HT1080 (cell line): ENCODE measurements at places on chromosomes 11 and 22.

GRCh38 chr22:25210793-25211192 lies 8.6 kb upstream of the CRYBB2 start:
- peak; percentile 52 for DNase-seq

DNA sequence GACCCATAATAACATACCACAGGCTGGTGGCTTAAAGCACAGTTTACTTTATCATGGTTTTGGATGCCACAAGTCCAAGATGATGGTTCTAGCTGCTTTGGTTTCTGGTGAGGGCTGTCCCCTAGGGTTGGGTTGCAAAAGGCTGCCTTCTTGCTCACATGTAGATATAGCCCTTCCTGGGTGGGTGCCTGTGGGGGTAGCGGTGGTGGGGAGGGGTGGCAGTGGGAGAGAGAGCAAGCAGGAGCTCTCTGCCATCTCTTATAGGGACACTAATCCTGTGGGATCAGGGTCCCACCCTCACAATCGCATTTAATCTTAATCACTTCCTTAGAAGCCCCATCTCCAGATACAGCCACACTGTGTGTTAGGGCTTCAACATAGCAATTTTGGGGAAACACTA lies 245.0 kb downstream of the TBC1D22A start:
- no peak for DNase-seq

- no peak for DNase-seq
These were observed 322.7 kb downstream of the CADM1 start for GRCh38 chr11:115181538-115181937.

- DNase-seq: no peak
These were observed 30.1 kb downstream of the GRAMD1B start for GRCh38 chr11:123460012-123460700.

DNA sequence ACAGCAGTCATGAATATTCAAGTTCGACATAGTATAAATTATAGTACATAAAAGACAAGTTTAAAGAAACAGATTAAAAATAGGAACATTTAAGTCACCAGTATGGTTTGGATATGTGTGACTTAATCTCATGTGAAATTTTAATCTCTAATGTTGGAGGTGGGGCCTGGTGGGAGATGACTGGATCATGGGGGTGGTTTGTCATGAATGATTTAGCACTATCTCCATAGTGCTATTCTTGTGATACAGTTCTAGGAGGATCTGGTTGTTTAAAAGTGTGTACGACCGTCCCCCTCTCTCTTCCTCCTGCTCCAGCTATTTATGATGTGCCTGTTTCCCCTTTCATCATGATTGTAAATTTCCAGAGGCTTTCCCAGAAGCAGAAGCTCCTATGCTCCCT lies 3.3 kb downstream of the KDM4E start:
- DNase-seq: no peak

DNA sequence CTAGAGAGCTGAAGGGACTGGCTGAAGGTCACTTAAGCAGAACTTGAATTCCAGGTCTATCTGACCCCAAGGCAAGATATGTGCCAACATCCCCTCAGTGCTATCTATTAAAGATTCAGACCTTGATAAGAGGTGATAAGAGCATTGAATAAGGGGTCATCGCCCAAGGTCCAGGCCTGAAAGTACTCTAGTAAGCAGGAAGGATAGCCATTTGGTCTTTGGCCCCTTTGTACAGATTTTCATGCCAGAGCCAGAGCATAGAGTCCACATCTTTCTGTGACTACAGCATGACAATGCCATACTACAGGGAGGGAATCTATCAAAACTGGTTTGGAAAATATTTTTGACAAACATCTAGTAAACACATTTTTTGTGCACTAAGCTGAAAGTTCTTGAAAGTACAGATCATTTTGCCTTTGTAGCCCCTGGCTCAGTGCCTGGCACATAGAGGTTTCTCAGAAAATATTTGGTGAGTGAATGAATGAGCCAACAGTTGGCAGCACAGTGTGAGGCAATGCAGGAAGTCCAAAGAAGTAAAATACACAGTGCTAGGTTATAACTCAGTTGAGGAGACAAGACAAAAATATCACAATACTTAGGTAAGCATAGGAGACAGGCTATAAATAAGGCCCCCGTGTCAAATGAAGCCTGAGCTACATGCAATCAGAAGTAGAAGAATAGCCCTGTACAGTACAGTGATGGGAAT lies 15.1 kb upstream of the RRAS2 start:
- peak; percentile 49 for DNase-seq

- DNase-seq: no peak
These were observed 537.4 kb downstream of the TMEM135 start for GRCh38 chr11:87575088-87575487.

DNA sequence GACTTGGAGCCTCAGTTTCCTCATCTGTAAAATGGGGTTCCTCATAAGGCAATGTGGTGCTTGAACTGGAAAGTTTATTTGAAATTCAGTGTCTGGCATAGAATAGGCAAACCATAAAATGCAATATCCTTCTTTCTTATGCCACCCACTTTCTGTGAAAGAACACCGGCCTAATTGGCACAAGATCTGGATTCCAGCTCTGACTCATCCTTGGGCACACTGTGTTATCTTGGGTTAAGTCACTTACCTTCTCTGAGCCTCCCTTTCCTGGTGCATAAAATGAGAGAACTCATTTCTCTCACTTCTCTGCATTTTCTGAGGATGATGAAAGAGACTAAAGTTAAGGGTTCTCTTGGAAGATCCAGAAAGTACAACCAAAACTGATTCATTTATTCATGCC lies 5.1 kb downstream of the INSC start:
- peak; percentile 25 for DNase-seq

DNA sequence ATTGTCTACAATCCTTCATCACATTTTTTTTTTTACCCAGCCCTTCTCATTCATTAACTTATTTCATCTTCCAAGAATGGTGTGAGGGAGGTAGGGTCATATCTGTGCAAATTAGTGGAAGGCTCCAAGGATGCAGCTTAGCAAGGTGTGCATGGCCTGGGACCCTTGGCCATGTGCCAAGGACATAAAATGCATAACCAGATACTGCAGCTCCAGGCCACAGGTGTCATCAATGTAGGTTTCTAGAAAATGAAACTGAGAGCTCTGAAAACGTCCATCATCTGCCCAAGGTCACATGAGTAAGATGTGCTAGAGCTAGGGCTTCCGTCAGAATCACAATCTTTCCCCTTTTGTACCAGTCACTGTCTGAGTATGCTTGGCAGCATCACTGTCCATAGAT lies 29.8 kb downstream of the ANKK1 start:
- no peak for DNase-seq

- peak; percentile 9 for DNase-seq
These were observed 1104.4 kb upstream of the CCDC90B start for GRCh38 chr11:84390441-84391078.

DNA sequence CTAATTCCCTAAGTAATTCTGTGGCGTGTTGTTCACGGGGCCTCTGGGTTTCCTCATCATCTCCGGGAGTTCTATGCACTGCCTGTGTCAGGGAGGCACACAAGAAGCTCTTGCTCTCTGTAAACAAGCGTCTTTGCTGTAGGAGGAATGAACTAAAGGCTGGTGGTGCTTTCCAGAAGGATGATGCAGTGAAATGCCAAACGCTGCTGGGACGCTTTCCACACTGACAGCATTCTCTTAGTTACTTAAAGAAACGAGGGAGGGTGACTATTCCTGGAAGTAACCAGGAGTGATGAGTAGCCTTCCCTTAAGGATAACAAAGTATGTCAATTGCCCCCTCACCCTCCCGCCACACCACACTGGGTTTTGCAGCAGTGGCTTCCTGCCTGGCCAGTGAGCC lies 38.5 kb upstream of the NUP50 start:
- peak; percentile 6 for DNase-seq

- DNase-seq: no peak
These were observed 87.9 kb upstream of the B3GAT1 start for GRCh38 chr11:134499990-134500389.

DNA sequence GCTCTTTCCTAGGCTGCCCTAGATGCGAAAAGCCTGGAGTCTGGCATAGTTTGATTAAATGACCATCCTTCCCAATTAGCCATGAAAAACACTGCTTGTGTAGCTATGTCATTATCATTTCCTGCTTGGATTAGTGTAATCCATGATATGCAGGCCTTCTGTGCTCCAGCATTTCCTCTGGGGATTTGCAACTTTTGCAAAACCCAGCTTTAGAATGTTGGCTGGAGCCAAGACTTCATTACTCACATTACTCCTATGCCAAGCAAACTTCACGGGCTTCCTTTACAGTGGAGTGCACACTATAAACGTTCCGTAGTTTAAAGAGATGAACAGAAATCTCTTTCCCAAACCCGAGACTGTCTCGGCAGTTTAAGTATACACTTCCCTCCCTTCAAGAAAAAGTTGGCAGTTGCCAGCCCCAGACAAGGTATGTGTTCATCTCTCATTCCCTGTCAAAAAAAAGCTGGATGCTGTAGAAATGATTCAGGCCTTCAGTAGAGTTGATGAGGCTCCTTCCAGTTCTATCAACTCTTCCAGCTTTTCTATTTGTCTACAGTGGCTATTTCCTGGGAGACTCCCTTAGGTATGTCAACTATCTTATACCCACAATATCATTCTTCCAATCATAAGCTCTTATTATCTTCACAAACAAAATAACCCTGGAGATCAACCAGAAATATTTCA lies 180.0 kb downstream of the MAML2 start:
- DNase-seq: peak; percentile 80

- DNase-seq: no peak
These were observed 48.0 kb upstream of the PARVG start for GRCh38 chr22:44132724-44133123.

- no peak for DNase-seq
These were observed 50.3 kb downstream of the TUG1 start for GRCh38 chr22:31019191-31019930.

GRCh38 chr11:76607431-76607830 lies 63.1 kb downstream of the LRRC32 start:
- no peak for DNase-seq

DNA sequence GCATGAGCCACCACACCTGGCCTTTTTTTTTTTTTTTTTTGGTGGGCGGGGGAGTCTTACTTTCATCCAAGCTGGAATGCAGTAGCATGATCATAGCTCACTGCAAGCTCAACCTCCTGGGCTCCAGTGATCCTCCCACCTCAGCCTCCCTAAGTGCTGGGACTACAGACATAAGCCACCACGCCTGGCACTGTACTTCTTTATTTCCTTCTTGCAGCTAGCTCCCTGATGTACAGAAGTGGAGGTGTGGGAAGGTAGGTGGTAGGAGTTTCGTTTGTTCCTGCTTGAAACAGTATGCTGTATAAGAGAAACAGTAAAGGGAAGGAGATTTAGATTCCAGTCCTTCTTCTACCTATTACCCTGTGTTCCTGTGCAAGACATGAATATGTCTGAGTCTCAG lies 72.1 kb downstream of the WNT11 start:
- DNase-seq: no peak

DNA sequence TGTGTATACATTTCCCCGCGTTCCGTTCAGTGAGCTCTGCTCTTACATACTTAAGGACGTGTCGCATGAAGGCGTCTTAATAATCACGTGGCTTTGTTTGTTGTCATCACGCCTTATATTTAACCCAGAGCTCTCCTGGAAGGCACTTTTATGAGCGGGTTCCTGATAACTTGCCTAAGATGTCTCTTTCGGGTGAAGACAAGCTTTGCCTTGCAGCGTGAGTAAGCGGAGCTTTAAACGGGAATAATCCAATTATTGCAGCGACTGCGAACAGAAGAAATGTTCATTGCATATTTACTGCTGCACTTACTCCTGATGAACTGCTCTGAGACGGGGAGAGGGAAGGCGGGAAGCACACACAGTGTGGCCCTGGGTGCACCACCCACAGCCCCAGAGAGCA lies 1128.2 kb downstream of the BRD1 start:
- DNase-seq: no peak

GRCh38 chr11:72519220-72519881 lies 85.0 kb upstream of the CLPB start:
- peak; percentile 7 for DNase-seq

DNA sequence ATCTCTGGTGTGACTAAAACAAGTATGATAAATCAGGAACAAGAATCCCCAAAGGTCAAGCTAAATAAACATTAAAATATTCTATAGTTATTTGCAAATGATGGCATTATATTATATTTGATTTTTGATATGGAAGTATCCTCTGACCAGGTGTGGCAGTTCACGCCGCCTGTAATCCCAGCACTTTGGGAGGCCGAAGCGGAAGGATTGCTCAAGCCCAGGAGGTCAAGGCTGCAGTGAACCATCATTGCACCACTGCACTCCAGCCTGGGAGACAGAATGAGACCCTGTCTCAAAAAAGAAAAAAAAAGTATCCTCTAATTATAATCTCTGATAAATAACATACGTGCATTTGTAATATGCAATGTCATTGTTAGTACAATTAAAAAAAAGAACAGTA lies 6.6 kb upstream of the POU2AF3 start:
- DNase-seq: no peak

DNA sequence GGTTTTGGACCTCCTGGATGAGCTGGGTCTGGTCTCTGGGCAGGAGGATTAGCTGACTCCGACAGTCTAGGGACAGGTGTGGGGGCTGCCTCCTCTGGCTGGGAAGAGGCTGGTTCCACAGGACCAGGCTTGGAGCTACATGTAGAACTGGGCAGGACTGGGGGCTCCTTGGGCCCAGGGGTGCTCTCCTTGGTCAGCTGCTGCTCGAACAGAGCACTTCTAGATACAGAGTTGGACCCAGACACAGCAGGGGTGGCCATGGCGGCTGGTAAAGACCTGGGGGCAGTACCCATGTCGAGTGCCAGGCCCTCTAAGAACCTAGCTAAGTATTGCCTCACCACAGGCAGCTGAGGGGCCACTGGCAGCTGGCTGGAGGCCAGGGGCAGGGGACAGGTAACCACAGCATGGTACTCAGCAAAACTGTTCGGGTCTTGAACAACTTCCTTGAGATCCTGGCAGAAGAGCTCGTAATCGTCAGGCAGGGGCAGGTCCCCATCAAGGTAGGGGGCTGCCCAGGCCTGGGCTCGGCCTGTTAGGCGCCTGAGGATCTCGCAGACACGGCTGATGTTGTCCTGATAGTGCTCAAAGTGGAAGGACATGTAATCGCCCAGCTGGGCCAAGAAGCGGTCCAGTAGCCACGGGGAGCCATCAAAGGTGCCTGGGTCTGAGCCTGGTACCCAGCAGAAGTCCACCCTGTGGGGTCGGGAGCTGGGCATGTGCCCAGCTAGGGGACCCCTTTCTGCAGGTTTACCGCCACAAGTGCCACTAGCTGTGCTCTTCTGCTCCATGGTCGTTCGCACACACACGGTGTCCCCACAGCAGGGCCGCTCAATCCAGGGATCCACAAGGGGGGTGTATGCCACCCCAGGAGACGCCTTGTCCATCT lies 3.1 kb downstream of the GNB1L start:
- DNase-seq: no peak
